Sigmoid colon (tissue), 7 donors: ENCODE measurements at places on chromosomes 12 and 14. TPM values are rescaled to one million over a fixed set of nuclear protein-coding genes. Genes with fewer than 3 reads are reported as not detected.

DNA sequence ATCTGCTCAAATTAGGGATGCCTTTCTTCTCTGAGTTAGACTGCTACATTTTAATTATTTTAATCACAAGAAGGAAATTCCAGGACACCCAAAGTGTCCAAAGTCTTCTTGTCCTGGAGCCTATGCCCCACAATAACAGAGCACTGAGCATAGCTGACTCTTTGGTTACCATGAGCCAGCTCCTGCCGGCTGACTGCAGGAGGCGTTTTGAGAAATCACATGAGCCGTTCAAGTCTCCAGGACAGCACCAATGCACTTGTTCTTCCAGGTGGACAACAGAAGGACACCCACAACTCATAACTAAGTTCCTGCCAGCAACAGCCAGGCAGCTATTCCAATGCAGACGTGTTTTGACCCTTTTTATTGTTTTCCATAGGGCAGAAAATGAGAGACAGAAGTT lies 46.0 kb upstream of the SRSF5 start:
- peaks cover 16% of the 10 kb centered on the region for H3K4me1 ChIP-seq
- no peak for DNase-seq
- no peak overlapping the region for H3K4me3 ChIP-seq
- no peaks in the 10 kb centered on the region for H3K36me3 ChIP-seq
- no peak overlapping the region for H3K27ac ChIP-seq

DNA sequence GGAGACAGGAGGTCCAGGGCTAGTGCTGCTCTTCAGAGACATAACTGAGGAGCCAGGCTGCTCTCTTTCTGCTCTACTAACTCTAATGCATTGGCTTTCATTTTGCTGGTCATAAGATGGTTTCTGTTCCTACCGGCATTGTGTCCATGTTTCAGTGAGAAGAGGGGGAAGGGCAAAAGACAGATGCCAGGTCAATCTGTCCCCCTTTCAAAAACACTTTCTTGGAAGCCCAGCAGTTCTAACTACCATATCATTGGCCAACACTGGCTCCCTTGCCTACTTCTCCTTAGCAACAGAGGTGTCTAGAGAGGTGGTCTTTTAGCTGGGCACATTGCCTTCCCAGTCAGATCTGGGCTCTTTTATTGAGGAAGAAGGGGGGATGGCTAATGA lies 63.9 kb downstream of the TGFB3 start:
- no peaks in the 10 kb centered on the region for H3K36me3 ChIP-seq
- H3K4me3 ChIP-seq = no peak overlapping the region
- no peak for DNase-seq
- no peaks in the 10 kb centered on the region for H3K27me3 ChIP-seq

GRCh38 chr12:85603556-85603955 lies 232.7 kb downstream of the RASSF9 start:
- H3K4me1 ChIP-seq = no peaks in the 10 kb centered on the region
- H3K27me3 ChIP-seq = no peaks in the 10 kb centered on the region
- H3K27ac ChIP-seq = no peak overlapping the region
- H3K36me3 ChIP-seq = no peaks in the 10 kb centered on the region
- no peak for DNase-seq

DNA sequence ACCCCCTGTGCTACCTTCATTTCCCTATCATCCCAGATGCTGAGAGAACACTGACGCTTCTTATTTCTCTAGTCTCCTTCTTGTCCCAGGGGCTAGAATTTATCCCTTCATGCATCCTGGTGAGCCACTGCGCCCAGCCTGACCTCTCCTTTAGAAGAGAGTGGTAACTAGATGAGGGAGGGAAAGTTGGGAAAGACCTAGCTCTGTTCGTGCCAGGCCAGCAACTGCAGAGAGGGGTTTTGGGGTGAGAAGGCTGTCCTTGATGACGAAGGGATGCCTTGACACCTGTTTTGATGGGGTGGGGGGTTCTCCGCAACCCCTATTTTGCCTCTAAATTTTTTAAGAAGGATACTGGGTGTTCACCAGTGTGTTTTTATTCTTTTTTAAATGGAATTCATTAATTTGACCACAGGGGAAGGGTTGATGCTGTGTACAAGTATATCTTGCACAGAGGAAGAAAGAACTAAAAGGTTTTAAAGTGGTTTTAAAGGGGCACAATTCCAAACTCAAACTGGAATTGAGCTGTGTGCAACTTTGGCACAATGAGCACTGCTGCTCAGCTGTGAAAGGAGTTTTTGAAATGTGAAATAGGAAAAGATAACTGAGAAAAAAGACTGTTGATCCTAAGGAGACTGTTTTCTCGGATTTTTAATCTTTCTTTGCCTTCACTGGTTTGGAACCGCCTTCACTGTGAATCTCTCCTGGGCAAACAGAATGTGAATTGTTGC lies 7.0 kb upstream of the MMP19 start:
- H3K36me3 ChIP-seq = no peaks in the 10 kb centered on the region
- no peak overlapping the region for H3K4me3 ChIP-seq
- no peak for DNase-seq
- no peaks in the 10 kb centered on the region for H3K27me3 ChIP-seq

Gene MEG3
- total RNA-seq = 35.4 TPM
